ENCODE measurements at places on chromosomes 7 and 10.
A peak's percentile ranks its signal among the peaks of the same experiment; 100 is the strongest.

DNA sequence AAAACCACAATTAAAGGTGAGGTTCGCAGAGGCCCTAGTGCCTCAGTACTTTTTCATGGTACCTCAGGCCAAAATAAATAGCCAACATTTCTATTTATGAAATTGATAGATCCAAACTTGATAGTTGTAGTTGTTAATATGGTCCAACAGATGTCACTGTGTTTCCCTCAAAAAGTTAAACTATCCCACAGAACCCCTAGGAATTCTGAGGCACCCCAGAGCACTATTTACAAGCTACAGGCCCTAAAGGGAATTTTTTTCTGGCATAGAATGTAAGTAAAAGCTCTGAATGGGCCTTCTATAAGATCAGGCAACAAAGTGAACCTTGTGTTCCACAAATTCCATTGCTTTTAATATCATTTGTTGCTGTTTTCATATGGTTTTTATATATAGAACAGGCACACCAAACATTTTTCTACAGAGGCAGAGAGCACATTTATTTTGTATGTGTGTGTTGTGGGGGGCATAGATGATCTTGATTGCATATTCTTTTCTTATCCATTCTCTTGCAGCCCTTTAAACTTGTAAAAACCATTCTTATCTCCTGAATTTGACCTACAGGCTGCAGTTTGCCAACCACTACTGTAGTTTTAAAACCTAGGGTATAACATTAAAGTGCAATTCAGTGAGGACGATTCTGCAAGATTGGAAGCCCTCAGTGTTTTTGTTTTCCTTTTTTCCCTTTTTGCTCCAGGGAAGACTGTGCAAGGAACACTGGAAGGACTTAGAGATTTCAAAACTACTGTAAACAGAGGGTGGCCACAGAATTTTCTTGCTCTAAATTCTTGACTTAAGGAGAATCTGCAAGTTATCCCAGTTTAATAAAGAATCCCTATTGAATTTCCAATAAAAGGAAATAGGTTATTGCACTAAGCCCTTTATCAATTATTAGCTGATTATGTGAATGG, 3.5 kb upstream of the ARL4A start:
- no peak for DNase-seq

- no peak for DNase-seq
Observed at GRCh38 chr10:95588025-95588424, 26.9 kb upstream of the SORBS1 start.

GRCh38 chr10:11510736-11511135, 100.7 kb downstream of the USP6NL start:
- DNase-seq = no peak

- DNase-seq = no peak
Observed at GRCh38 chr10:52283174-52283573, 30.9 kb upstream of the DKK1 start.

- no peak for DNase-seq
Observed at GRCh38 chr7:305410-306151, 15.6 kb downstream of the FOXL3 start.

- DNase-seq = no peak
Observed at GRCh38 chr7:16562456-16563220, 36.0 kb downstream of the LRRC72 start.

DNA sequence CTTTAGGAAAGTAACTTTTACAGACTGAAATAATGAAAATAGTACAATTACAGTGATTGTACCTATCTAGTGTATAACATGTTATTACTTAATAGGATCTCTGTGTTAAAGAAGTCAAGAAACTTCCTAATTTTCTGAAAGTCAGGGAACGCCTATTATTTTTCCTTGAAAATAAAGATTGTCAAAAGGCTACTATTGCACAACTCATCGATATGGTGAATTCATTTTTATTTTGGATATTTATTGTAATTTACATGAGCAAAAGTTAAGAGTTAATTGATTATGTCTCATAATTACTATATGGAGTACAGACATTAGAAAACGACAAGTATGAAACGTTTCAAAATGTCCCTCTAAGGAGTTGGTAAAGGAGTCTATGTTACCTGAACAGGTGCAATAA, 12.8 kb downstream of the MINDY3 start:
- DNase-seq = no peak

- DNase-seq = no peak
Observed at GRCh38 chr10:27695706-27696105, 49.9 kb downstream of the MKX start.

GRCh38 chr7:3893151-3893788, 592.2 kb downstream of the SDK1 start:
- no peak for DNase-seq

GRCh38 chr10:47023237-47024045, 112.2 kb downstream of the PTPN20 start:
- DNase-seq = no peak

DNA sequence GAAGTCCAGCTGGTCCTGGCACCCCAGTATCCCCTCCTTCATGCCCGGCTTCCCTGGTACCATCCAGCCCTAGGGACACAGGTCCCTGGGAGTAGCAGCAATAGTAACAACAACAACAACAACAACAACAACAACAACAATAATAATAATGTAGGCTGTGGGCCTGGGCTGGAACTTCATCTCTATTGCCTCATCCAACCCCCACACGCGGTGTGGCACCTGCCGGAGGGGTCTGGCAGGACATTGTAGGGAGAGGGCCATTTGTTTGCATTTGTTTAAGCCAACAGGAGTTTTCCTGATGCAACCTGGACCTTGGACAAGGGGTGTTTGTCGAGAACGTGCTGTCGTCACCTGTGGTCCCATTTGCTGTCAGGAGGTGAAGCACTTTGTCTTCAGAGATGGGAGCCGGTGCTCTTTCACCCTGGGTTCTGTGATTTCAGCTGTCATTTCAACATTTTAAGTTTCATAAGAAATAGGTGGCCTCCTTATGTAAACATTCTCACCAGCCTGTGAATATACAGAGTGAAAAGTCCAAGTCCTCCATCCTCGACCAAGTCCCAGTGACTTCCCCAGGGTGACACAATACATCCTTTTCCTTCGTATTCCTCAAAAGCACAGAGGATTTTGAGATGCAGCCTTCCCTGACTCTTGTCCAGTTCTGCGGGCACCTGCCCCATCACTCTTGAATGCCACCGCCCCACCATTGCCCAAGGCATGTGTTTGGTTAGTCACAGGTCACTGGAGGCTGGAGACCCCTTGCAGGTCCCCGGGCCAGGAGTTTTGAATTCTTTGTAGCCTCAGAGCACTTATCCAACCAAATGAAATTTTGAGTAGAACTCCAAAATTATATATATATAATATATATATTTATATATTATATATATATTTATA, 9.2 kb downstream of the LHPP start:
- DNase-seq = no peak

DNA sequence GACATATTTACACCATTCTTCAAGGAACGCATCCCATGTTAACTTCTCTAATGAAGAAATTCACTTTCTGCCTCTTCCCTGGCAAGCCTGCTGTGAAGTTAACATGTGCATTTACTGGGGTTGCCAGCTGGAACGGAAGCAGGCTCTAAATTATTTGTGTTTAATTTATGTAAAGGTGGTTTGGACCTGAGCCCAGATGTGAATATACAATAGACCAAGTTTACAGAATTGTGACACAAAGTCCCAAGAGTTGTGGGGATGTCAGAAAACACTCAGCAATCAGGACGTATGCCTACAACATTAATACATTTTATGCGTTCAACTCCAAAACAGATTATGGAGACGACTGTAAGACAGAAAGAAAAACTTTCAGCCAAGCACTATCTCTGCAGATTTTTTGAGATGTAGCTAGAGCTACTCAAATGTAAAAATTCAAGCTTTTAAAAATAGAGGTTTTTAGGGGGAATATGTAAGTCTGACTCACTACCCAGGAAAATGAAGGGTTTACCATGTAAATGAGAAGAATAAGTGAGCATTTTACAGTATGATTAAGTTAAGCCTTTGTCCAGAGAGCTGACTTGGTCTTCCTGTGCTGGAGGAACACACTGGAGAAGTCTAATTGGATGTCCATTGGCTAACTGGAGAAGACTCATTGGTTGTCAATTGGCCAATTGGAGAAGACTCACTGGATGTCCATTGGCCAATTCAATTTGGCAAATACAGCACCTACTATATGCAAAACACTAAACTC, 19.5 kb downstream of the NRP1 start:
- DNase-seq = no peak

DNA sequence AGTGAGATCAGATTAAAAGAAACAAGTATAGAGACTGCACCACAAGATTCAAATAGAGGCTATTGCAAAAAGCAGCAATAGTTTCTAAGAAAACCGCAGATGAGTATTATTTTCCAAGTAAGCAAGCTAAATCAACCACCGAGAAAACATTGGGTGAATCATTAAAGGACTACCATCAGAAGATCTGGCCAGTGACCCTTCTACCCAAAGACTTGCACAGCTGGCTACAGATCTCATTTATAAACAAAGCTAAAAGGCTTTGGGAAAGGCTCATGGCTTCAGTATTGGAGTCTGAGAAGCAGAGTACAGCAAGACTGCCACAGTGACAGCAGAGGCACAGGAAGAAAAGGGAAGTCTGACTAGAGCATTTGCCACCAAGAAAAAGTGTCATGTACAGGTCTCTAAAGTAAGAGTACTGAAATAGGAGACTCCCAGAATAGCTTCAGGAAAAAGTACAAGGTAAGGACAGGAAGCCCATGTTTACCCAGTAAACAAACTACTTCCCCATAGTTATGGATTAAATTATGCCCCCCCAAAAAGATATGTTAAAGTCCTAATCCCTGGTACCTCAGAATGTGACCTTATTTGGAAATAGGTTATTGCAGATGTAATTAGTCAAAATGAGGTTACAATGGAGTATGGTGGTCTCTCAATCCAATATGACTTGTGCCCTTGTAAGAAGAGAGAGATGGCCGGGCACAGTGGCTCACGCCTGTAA, 19.0 kb downstream of the STEAP1 start:
- DNase-seq = no peak

DNA sequence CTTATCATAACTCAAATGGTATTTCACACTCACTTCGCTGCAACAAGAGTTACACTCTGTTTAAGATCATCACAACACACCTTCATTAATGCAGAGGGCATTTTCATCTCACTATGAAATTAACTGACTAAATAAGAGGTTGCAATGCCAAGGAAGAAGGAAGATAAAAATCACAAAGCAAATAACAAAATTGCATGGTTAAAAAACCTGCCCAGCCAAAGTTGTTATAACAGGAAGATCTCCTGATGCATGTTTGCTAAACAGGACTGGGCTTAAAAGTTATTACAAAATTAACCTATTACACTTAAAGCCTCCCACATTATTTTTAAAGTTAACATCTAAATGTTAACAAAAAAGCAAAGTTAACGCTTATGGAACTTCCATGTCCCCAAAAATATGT, 11.8 kb downstream of the FAM13C start:
- DNase-seq = no peak

DNA sequence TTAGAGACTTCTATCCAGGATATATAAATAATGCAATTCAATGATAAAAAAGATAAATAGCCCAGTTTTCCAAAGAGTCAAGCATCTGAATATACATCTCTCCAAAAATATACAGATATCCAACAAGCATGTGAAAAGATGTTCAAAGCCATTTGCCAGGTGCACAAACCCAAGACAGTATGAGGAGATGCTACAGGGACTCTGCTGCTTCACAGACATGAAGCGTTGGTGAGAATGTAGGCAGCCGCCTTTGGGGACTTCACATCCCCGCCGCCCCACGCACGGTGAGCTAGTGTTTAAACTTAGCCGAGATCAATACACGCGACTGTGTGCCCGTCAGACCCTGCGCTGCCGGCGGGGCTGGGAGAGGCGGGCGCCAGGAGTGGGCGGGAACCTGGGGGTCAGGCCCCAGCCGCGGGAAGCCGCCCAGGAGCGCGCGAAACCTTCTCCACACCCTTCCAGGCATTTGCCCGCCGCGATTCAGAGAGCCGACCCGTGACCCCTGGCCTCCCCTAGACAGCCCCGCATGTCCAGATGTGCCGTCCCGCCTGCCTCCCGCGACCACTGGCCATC, 927 bp upstream of the ALOX5 start:
- no peak for DNase-seq

GRCh38 chr10:34491678-34492077, 323.4 kb downstream of the PARD3 start:
- no peak for DNase-seq

GRCh38 chr10:75425291-75426079, 5.9 kb upstream of the LRMDA start:
- no peak for DNase-seq

- DNase-seq = peak; percentile 42
Observed at GRCh38 chr10:104339469-104340110, 1.3 kb upstream of the ITPRIP start.

Data from inflammatory macrophage treated with lipopolysaccharide for 4 hours (primary cell).